Fibroblast of the aortic adventitia (primary cell): ENCODE measurements at places on chromosomes 6 and 20.

DNA sequence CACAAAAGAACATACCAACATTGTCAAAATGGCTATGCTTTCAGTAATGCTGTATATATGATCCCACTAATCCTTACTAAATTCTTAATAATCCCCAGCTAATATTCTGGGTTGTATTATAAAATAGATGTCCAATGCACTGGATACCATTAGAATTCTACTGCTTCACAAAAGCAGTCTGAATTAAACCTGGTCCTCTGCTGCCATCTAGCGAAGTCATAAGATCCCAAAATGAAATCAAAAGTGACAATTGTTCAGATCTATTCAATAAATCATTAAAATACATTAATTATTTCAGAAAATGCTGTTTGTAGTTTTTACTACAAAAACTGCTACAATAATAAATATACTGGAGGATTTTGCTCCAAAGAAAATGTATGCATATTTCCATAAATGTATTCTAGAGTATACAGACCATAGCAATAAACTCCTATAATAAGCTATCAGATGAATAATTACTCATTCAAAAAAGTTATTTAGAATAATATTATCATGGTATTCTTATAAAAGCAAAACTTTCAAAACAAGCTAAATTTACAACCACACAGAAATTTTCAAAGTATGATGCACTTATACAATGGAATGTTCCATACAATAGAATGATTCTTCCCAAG lies 92.6 kb downstream of the RNGTT start:
- peak; percentile 84 for DNase-seq

- DNase-seq = no peak
Observed at GRCh38 chr6:41588111-41588510, 41.9 kb downstream of the FOXP4 start.

- peak; percentile 44 for DNase-seq
Observed at GRCh38 chr20:34709831-34710567, 5.9 kb downstream of the TP53INP2 start.

DNA sequence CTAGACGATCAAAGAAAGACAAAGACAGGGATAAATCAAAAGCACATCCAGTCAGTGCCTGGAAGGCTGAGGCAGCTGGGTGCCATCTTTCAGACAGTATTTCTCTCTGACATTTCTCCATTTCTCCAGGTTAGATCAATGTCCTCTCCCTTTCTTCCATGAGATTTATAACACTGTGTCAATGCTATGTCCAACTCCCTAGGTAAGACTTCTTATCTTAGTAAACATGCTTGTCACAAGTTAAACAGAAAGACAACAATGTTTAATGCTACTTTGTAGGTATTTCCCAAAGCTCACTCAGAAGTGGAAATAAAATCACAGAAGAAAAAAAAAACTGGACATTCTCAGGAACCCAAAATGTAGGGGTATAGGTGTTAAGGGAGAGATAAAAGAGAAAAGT lies 113.9 kb downstream of the GPR63 start:
- no peak for DNase-seq

- DNase-seq = no peak
Observed at GRCh38 chr20:3311623-3312022, 72.6 kb upstream of the SLC4A11 start.

DNA sequence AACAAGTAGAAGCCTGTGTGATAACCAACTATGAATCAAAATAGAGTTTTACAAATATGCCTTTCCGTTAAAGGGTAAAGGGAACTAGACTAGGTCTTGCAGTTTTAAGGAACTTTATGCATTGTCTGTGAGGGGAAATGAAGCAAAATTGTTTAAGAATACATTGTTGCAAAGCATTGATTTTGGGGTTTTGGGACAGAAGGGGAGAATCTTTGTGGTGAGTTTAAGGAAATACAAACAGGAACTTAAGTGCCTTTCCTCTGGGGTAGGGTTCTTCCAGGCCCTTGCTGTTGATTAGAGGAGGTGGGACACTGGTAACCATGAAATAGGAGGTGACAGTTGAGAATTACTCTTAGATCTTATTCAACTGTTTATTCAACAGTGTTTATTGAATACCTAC lies 4.7 kb downstream of the MAPK14 start:
- DNase-seq = no peak

DNA sequence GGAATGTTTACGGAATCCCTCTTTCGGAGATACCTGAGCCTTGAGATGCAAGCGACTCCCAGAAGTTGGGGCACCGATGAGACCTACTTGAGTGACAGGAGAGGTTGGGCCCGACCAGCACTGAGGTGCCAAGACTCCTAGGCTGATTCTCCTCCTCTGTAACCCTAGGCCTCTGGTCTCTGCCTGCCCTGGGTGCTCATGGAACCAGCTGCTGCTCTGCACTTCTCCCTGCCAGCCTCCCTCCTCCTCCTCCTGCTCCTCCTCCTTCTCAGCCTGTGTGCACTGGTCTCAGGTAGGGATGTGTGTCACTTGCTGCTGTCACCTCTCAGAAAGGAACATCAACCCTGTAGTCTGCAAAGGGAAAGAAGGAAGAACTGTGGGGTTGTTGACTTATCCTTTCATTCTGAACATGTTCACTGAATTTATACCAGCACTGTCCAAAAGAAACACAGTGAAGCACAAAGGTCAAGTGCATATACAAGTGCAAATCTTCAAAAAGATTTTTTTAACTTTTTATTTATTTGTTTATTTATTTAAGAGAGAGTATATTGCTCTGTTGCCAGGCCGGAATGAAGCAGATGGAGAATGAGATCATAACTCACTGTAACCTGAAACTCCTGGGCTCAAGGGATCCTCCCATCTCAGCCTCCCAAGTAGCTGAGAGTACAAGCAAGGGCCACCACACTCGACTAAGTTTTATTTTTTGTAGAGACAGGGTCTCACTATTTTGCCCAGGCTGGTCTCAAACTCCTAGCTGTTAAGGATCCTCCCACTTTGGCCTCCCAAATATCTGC lies 913 bp downstream of the BTN2A2 start:
- peak; percentile 47 for DNase-seq

- DNase-seq = no peak
Observed at GRCh38 chr6:131692031-131692430, 9.2 kb downstream of the OR2A4 start.

DNA sequence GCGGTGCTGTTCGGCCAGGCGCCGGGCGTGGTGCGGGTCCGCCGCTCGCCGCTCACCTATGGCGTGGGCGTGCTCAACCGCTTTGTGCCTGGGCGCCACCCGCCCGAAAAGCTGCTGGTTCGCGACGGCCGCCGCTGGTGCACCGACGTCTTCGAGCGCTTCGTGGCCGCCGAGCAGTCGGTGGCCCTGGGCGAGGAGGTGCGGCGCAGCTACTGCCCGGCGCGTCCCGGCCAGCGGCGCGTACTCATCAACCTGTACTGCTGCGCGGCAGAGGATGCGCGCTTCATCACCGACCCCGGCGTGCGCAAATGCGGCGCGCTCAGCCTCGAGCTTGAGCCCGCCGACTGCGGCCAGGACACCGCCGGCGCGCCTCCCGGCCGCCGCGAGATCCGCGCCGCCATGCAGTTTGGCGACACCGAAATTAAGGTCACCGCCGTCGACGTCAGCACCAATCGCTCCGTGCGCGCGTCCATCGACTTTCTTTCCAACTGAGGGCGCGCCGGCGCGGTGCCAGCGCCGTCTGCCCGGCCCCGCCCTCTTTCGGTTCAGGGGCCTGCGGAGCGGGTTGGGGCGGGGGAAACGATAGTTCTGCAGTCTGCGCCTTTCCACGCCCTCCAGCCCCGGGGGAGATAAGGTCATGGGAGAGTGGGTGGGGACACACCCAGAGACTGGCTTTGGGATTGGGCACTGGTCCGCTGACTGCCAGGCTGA lies 15.7 kb downstream of the ADISSP start:
- no peak for DNase-seq

DNA sequence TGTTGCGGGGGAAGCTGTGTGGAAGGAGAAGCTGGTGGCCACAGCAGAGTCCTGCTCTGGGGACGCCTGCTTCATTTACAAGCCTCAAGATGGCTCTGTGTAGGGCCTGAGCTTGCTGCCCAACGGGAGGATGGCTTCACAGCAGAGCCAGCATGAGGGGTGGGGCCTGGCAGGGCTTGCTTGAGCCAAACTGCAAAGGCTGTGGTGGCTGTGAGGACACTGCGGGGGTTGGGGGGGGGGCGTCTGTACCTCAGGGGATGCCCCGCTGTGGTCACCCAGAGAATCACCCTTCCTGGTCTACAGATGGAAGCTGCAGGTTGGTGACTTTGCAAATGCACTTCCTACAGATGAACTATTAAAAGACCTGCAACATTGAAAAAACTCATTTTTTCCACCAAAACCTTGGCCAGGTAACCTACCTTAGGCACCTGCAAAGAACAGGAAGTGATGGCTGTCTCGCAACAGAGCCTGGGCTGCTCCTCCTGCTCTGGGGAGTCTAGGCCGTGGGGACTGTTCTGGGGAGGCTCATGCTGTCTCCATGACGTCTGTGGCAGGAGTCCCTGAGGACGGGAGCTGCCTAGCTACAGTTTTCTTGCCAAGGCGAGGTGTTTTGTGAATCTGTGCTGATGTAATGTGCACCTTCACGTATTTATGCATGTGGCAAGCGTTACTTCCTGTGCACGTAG lies 7.3 kb downstream of the NPBWR2 start:
- no peak for DNase-seq

- no peak for DNase-seq
Observed at GRCh38 chr6:168530653-168531071, 89.7 kb downstream of the SMOC2 start.

GRCh38 chr6:74733830-74734620 lies 471.8 kb downstream of the COL12A1 start:
- DNase-seq = peak; percentile 35

DNA sequence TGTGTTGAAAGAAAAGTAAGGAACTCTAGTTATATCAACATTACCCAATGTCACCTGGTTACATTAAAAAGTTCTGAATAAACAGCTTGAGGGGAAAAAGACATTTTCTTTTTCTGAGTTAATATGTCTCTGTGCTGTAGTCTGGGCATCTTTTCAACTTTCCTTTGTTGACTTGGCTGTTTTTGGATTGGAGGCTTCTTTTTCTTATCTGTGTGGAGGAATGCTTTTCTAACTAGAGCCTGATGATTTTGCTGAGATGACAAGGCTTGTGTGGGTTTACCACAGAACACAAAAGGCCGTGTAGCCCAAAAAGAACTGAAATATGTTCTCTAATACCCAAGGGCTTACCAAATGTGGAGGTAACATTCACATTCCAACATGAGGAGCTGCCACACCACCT lies 161.8 kb downstream of the KCNQ5 start:
- DNase-seq = peak; percentile 92
